Heart left ventricle (tissue), 16 donors: ENCODE measurements at places on chromosomes 1 and 21. TPM values are rescaled to one million over a fixed set of nuclear protein-coding genes. Genes with fewer than 3 reads are reported as not detected.

DNA sequence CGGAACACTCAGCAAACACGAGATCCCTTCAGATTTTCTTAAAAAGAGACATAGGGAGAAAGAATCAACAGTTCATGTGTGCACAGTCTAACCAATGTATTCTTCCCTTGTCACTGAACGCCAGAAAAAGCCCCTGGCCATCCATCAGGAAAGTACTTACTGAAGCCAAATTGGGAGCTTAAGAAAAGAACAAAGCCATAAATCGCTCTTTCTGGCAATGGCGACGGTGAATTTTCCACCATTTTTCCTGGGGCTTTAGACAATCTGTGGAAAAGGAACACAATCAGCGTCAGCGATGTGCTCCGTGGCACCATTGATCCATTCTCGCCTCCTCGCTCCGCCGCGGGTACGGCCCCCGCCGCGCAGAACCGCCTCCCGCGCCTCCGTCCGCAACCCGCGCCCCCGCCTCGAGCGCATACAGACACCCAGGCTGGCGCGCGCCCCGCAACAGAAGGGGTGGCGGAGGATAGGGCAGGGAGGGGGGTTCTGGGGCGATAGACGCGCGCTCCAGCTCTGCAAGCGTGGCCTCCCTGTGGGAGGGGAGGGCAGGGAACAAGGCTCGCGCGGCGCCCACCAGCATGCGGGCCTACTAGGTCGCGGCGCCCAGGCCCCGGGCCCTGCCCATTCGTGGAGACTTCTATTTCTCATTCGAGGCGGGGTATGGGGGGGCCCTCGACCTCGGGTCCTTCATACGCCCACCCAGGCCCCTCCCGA lies 440 bp downstream of the PIGP start:
- DNase-seq, result peak; percentile 82

DNA sequence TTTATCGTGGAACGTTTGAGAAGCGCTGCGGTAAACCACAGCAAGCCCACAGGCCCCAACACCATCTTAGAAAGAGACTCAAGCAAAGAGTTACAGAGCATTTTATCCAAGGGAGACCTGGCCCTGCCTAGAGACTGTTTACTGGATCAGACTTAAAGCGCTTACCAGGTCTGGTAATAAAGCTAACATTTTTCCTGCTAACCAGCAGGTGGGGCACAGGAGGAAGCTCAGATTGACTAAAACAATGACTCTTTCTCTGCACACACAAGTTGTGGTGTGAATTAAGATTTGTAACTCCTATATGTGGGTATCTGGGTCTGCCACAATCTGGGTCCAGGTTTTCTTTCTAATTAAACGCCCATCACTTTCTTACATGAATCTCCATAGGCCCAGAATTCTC lies 136.5 kb upstream of the ETS2 start:
- DNase-seq, result no peak

- DNase-seq, result no peak
Measured at GRCh38 chr1:51237351-51238033, 1.4 kb downstream of the RNF11 start.

DNA sequence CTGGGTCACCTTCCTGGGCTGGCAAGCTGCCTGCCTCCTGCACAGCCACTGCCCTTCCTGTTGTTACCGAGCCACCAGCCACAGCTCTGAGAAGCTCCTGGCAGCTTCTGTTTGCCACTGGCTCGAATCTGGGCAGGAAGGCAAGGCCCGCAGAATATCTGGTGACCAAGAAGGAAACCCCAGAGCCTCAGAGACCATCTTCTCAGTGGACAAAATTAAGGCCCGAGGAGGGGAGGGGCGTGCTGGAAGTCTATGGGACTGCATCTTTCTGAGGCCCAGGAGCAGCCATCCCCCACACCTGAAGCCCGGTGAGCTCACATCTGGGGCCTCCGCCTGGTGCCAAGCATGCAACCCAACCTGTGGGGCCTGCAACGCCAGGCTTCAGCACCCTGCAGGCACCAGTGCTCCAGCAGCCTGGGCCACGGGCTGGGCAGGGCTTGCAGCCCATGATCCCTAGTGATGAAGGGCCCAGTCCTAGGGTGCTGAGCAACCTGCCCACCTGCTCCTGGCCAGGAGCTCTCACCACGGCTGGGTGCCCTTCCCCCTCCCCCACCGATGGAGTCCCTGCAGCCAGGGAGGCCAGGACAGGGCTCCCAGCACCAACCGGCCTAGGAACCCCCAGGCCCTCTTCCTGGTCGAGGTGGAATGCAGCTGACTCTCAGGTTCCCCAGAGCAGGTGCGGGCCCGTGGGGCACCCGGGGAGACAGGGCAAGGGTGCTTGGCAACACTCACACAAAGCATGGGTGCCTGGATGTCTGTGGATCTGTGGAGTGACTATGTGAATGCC lies 879 bp downstream of the CPTP start:
- peak; percentile 86 for DNase-seq

- no peak for DNase-seq
Measured at GRCh38 chr1:41868241-41868998, 50.3 kb downstream of the HIVEP3 start.

DNA sequence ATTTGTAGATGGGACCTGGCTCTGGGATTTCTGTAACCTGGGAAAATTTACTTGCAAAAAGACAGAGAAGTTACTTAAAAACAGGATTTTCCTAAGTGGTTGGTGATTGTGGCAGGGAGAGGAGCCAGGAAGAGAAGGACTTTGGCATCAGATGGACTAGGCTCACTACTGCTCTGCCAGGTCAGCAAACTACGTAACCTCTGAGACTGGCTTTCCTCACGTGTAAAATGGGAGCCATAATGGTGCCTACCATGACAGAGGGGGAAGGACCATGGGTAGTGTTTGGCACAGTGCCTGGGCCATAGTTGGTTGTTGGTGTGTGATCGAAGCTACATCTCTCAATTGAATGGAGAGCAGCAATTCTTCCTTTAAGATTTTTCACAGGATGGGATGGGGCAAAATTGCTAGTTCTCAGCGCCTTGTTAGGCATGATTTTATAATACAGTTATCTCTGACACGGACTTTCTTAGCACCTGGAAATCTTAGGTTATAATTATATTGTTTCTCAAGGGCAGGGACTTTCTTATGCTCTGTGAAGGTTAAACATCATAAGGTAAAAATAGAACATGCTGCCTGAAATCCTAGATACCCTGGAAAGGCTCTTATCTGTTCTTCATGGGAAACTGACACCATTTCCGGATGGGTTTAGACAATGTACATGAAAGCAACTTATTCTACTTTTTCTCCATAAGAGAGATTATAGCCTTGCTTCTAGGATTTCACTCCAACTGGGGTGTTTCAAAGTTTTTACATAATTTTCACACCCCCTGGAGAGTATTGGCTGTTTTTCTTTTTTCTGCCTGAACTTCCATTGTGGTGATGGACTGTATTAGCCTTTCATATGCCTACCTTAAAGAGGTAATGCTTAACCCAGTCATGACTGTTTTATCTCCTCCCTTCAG lies 10.9 kb downstream of the ROR1 start:
- DNase-seq, result no peak

DNA sequence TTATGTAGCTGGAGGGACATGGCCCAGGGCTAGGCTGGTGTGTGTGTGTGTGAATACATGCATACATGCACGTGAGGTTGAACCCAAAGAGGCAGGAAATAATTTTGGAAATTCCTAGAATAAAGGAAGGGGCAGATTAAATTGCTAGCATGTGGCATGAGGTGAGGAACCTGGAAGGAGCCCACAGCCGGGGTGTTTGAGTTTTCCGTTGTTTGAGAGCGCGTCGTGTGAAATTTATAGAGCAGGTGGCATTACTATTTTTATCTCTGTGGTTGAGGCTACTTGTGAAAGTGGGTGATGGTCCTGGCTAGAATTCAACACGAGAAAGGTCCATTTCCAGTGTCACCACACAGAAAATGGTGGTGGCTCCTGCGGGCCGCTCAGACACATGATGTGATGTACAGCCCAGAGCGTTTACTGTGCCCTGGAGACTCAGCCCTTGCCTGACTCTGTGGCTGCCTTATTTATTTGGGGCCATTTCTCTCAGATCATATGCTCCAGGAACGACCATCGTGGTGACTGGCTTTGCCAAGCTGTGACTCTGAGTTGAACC lies 48.0 kb downstream of the BACE2 start:
- DNase-seq, result no peak

GRCh38 chr1:29289493-29289892 lies 53.2 kb downstream of the PTPRU start:
- DNase-seq, result no peak

- no peak for DNase-seq
Measured at GRCh38 chr1:155518484-155518883, 44.1 kb downstream of the ASH1L start.

DNA sequence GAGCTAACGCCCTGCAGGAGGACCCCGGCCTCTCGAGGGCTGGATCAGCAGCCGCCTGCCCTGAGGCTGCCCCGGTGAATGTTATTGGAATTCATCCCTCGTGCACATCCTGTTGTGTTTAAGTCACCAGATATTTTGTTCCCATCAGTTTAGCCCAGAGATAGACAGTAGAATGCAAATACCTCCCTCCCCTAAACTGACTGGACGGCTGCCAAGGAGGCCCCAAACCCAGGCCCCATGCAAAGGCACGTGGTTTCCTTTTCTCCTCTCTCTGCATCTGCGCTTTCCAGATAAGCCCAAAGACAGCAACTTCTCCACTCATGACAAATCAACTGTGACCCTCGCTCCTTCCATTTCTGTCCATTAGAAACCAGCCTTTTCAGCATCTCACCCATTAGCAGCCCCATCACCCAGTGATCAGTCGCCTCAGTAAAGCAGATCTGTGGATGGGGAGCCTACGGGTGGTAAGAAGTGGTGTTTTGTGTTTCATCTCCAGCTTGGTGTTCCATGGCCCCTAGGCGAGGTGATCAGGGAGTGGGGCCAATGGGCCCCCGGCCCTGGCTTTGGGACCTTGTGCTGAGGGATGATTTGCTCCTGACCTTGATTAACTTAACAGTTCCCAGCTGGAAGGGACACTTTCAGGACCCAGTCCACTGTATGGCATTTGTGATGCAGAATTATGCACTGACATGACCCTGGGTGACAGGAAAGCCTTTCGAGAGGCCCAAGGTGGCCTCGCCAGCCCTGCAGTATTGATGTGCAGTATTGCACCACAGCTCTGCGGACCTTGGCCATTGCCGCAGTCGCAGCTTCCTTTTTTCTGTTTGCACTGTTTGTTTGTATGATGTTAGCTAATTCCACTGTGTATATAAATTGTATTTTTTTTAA lies 5.2 kb downstream of the NPPA start:
- peak; percentile 63 for DNase-seq

DNA sequence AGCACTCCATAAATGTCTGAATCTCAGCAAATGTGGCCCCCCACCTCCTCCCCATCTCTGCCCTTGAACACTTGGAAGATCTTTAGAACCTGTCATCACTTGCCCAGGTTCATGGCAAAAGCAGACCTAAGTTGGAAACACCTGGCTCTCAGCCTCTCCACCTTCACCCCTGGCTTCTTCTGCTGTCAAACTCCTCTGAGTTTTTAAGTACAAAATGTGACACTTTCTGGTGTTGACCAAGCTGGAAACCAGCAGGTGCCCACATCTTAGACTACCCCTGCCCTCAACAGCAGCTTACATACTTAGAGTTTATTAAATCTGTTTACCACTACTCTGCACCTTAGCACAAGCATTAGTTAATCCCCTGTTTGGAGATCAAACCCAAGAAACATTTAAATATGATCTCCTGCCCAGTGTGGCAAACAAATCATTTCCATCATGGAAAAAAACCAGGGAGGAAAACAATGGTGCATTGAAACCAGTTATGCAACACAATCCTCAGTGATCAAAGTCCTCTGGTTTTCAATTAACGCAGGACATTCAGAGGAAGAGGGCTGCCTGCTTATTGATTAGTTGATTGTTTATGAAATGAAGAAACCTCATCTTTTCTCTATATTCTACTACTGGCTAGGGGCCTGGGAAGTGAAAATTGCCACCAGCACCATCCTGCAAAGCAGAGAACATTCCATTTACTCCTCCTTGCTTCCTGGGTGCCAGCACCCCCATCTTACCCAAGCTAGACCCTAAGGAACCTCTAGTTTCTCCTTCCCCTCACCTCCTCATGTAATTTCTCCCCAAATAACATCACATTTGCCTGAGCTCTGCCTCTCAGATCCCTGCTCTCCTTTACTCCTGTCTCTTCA lies 139.4 kb upstream of the RAB4A start:
- no peak for DNase-seq

DNA sequence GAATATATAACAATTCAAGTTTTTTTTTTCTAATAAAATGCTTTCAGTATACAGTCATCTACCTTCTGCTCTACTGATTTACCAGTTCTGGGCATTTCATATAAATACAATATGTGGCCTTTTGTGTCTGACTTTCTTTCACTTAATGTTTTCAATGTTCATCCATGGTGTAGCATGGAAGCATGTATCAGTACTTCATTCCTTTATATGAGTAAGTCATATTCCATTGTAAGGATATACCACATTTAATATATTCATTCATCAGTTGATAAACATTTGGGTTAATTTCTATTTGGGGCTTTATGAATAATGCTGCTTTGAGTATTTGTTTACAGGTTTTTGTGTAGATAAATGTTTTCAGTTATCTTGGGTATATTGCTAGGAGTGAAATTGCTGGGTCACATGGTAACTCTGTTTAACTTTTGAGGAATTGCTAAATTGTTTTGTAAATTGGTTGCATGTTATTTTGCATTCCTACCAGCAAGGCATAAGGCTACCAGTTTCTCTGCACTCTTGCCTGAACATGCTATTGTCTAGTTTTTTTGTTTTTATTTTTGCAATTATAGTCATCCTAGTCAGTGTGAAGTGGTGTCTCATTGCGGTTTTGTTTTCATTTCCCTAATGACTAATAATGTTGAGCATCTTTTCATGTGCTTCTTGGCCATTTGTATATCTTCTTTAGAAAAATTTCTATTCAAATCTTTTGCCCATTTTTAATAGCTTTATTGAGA lies 206.1 kb downstream of the TM2D1 start:
- DNase-seq, result no peak

GRCh38 chr1:181150273-181150672 lies 61.8 kb downstream of the IER5 start:
- DNase-seq, result no peak

- DNase-seq, result no peak
Measured at GRCh38 chr1:28156821-28157220, 19.7 kb downstream of the PTAFR start.

DNA sequence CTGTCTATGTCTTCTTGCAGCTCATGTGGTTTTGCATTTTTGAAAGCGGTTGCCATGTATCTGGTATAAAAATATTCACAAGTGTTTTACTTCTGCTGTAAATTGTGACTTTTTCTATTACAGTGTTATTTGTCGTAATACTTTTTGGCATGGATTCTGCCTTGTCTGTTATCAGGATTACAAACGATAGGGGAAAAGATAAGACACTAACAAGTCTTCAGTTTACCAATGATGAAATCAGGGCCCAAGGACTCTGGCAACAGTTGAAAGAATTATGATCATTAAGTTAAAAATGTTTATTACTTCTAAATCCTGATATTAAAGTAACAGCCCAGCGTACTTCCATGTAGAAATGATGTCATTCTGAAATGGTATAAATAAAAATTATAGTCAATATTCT lies 298.8 kb downstream of the KIF26B start:
- DNase-seq, result no peak

GAS5 gene
- total RNA-seq, result 85.7 TPM

SLC44A5 gene
- total RNA-seq, result 0.41 TPM

FAM177B gene
- not detected for total RNA-seq

TRIM63 gene
- 186 TPM for total RNA-seq

TLR5 gene
- total RNA-seq, result 2.2 TPM

LRRC53 gene
- total RNA-seq, result not detected

ARHGEF16 gene
- total RNA-seq, result 1.0 TPM
